ENCODE measurements at places on chromosomes 2 and 18.

DNA sequence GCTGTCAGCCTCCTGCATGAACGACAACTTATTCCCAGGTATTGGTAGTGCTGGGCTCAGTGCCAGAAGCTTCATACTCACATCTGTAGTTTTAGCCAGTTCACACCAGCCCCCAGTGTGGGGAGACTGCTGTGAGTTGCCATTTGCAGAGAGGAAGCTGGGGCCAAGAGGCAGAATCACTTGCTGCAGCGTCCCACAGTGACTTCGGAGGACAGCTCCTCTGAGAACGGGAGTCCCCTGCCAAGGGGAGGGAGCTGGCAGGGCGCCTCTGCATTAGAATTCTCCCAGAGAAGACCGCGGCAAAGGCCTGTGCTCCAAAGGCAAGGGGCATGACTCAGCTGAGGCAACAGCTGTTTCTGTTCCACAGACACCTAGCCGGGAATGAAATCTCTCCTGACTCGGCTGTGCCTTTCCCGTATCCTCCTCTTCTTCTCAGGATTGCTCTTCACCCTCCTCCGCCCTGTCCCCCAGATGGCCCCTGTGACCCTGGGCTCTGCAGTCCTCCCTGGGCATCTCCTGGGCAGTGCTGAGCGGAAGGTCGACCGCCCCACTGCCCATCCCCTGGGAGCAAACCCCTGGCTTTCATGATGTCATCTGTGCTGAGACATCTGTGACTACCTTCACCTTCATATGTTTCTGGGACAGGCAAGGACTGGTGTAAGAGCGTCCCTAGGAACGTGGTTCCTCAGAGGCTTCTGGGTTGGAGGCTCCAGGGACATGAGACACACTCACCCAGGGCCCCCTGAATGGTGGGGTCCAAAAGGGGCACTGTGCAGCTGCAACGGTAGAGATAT is 18.0 kb downstream of the MAL start:
- DNase-seq: peak; percentile 16

GRCh38 chr2:65050931-65051330 is 5.3 kb upstream of the CEP68 start:
- DNase-seq: no peak

- no peak for DNase-seq
Observed at GRCh38 chr2:26752656-26753055, 11.4 kb upstream of the SLC35F6 start.

GRCh38 chr2:235461763-235462414 is 32.0 kb upstream of the AGAP1 start:
- DNase-seq: no peak

GRCh38 chr2:72954376-72955227 is 37.3 kb downstream of the EMX1 start:
- no peak for DNase-seq

DNA sequence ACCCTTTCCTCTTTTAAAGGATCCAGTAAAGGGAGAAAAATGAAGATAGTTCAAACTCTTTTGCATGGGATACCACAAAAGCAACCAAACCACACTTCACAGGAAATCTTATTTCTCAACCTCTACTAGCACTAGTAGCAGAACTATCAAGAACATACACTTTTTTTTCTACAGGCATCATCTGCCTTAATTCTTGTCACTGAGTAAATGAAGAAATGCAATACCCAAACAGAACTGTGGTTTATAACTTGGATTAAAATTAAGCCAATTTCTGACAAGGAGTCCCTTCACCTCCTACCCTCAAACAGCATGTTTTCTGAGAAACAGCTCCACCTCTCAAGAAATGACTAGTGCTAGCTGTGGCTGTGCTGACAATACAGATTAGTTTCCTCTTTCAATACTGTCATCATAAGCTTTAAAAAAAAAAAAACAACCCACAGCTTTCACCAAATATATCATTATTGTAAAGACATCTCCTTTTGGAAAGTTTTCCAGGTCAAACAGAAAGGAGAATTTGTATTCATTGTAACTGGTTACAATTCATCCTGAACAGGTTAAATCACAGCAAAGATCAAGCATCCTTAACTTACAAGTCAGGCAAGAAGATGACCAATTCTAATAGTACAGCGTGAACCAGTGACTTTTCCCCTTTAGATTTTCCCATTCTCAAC is 44.4 kb downstream of the PTPN2 start:
- no peak for DNase-seq

DNA sequence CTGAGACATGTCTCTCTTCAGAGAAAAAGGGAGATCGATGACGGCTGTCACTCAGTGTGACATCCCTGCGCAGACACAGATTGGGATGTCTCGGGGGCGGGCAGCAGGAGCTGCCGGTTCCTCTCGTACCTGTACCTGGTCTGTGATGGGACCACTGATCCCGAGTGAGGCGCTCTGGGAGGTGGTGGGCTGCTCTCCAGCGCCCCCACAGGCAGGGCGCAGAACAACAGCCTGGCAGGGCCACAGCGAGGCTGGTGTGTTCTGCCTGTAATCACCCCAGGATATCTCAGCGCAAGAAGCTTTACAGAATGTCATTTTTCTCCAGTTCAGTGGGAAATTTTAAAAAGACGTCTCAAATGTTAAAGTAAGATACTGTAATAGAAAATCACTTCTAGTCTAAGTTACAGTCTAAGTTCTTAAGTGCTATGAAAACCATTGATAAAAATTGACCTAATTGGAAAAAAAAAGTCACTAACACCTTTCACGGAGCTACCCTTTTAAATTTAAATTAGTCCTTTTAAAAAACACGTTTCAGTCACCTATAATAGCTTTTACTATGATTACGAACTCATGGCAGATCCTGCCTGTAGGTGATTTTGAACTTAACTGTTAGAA is 189.8 kb downstream of the SNTG2 start:
- no peak for DNase-seq

- no peak for DNase-seq
Observed at GRCh38 chr2:206305523-206306245, 31.2 kb downstream of the ZDBF2 start.

DNA sequence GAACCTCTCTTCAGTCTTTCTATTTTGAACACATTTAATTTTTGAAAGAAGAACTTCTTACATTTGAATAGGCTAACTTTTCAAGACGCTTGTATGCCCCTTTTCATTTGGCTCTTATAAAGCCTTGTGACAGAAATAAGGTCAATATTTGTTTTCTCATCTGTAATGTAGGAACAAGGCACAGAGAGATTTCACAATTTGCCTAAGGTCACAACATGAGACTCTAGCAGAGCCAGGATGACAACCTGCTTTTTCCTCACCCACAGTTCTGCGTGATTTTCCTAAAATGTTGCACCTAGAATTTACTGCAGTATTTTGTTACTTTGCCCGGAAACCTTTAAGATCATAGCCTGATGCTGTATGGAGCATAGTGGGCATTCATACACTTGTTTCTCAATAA is 67.4 kb downstream of the TXNL1 start:
- DNase-seq: no peak

DNA sequence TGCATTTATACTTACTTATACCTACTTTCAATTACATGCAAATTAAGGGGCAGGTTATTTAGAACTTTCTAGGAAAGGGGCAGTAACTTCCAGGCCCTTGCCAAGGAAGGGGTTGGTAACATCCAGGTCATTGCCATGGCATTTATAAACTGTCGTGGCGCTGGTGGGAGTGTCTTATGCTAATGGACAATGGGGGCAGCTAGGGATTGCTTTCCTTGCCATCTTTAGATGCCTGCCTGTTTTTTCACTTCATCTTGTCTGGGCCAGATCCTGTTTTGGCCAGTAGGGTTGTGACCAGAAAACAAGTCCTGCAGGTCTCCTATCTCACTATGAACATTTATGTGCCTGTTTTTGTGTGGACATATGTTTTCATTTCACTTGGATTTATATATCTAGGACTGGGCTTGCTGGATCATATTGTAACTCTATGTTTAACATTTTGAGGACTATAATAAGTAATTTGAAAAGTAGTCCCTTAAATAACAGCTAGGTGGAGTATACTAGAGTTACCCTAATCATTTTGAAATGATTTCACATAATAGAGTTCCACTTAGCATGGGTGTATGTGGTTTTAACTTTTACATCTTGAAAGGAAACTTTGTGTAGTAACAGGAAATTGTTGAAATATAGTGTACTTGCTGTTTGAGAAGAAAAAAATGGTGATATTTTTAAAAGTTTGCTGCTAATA is 56.1 kb downstream of the LCLAT1 start:
- no peak for DNase-seq

DNA sequence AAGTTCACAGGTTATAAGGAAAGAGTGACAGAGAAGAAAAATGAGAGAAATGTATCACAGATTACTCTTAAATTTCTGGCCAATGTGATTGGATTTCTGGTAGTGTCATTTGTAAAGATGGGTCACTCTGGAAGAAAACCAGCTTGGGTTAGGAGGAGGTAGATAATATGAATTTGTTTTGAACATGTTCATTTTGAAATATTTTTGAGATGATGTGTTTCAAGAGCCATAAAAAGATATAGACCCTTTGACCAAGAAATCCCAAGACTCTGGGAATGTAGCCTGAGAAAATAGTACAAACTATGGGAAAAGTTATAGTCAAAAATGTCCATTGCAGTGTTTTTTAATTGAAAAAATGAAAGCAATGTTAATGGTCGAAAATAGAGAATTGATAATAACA is 70.7 kb downstream of the CALCRL start:
- peak; percentile 24 for DNase-seq

- DNase-seq: no peak
Observed at GRCh38 chr2:104539649-104540048, 314.3 kb upstream of the POU3F3 start.

DNA sequence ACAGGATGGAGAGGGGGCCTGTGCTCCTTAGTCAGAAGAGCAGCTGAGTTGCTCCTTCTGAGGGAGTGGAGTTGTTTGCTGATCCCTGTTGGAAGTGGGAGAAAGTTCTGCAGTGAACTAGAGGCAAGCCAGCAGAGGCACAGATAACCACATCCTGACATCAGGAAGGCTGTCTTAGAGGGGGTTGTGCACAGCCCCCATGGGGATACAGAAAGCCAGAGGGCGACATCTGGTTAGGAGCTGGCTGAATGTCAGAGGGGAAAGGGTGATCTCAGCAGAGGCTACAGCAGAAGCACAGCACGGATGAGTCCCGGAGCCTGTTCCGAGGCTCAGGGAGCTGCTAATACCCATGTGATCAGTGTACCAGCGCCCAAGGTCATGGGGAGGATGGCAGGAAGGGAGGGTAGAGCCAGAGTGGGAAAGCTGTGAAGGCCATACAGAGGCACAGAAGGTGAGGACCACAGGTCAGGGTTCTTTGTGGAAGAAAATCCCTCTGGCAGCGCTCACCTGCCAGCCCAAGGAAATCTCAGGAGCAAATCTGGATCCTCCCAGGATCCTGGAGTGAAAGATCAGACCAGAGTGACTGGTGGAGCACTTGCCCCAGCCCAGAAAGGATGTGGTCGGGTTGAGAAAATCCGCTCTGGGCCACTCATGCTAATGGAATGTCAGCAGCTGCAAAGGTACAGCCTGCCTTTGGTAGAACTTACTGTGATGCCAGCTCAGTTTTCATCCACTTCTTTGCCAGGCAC is 111.8 kb downstream of the STPG4 start:
- DNase-seq: no peak

- DNase-seq: no peak
Observed at GRCh38 chr18:8763611-8764010, 58.3 kb downstream of the MTCL1 start.

DNA sequence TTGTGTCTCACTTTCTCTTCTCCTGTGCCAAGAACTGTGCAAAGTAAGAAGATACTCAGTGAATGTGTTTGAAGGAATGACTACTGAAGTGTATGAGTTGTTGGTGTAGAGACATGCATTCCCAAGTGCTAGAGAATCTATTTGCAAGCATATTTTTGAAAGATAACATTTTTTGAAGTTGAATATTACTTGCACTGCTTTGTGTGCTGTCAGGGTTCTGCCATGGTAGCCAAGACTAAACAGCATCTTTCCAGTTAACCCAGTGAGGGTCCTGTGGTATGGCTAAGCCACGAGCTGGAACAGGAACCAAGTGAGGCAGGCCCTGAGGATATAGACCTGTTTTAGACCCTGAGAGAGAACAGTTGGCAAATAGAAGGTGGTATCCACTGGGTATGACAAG is 35.2 kb upstream of the EFEMP1 start:
- no peak for DNase-seq

DNA sequence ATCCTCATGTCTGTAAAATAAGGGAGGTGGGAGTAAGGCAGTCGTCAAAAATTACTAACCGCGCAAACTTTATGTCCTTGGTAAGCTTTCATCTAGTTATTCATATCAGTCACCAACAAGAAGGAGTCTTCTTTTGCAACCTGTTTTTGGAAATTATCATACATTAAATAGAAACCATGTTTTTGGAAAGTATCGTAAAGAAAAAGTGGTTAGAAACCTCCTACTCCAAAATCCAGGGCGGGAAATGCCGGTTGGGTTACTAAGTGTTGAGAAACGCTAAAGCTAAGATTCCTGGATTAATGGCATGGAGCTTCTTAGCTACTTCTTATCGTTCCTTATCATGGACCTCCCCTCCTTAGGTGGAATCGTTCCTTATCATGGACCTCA is 778 bp downstream of the BBS5 start:
- no peak for DNase-seq

DNA sequence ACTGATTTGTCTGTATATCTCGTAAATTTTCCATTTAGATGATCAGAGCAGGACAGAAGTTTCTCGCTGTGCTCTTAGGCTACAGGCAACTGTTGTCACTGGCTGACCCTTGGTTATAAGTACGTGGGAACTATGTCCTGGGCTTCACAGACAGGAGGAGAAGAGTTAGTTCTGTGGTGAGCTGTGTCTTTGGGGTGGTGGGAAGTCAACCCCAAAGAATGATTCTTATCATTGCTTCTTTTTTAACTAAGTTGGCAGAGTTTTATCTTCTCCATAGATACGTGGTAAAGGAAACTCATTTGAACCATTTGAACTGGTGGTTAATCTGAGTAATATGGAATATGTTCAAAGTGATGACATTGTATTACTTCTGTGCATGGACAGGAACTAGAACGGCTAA is 230.6 kb upstream of the EPAS1 start:
- no peak for DNase-seq

- no peak for DNase-seq
Observed at GRCh38 chr18:64245126-64245861, 96.4 kb upstream of the LINC00305 start.

DNA sequence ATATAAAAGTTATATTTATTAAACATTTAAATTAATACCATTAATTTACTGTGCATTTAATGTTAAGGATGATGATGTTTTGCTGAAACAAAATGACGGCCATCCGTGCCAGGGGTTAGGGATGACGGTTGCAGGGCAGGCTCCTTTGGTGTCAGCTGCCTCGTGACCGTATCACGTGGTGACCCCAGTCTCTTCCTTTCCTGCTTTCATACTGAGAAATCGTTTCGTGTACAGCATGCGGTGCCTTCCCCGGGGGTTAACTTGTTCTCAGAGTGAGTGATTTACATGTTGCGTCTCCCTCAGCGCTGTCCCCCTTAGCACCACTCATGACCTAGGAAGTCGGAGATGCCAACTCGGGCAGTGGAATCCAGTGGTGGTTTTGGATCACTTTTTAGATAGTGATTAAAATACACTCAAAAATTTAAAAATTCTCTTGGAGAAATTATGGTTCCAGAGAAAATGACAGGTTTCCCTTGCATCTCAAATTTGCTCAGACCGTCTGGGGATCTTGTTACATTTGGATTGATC is 290.8 kb downstream of the GBX2 start:
- no peak for DNase-seq

- DNase-seq: no peak
Observed at GRCh38 chr2:12555012-12555645, 161.6 kb upstream of the TRIB2 start.
